Activated T-cell treated with anti-CD3 and anti-CD28 coated beads, Interleukin-2, amount 50 U/mL, for 4 hours (primary cell): ENCODE measurements at places on chromosomes 2 and 18.

DNA sequence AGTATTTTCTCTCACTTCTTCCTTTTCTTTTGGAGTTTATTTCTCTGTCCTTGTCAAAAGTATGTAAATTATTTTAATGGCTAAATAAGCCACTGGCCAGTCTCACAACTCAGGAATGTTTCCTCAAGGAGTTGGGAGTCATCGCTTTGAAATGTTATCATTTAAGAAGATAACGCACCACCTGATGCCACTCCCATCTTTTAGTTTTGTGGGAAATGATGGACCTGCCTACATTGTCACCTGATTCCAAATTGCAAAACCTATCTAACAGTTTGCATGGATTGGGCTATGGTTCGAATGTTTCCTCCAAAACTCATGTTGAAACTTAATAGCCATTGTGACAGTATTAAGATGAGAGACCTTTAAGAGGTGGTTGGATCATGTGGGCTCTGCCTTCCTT lies 32.4 kb upstream of the PPM1B start:
- no peak for DNase-seq

DNA sequence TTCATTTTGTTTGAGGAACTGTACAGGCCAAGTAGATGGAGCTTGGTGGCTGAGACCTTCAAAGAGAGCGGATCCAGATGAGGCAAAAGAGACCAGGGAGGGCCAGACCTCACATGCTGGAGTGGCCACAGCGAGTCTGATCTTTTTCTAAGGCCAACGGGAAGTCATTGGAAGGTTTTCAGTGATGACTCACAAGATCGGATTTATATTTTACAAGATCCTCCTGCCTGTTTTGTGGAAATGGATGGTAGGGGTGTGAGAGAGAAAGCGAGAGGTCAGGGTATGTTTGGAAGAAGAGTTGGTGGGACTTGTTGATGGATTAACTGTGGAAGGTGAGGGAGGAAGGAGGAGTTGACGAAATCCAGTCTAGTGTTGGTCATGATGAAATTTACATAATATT lies 44.6 kb upstream of the TUBA3D start:
- DNase-seq: no peak

DNA sequence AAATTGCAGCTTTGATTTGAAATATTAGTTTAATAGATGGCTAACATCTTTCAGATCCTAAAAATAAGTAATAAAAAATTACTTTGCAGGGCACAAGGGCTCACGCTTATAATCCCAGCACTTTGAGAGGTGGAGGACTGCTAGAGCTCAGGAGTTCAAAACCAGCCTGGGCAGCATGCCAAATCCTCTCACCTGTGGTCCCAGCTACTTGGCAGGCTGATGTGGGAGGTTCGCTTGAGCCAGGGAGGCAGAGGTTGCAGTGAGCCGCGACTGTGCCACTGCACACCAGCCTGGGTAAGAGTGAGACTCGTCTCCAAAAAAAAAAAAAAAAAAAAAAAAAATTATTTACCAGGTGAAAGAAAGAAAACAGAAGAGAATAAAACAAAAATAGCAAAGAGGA lies 449.8 kb downstream of the NRXN1 start:
- no peak for DNase-seq

DNA sequence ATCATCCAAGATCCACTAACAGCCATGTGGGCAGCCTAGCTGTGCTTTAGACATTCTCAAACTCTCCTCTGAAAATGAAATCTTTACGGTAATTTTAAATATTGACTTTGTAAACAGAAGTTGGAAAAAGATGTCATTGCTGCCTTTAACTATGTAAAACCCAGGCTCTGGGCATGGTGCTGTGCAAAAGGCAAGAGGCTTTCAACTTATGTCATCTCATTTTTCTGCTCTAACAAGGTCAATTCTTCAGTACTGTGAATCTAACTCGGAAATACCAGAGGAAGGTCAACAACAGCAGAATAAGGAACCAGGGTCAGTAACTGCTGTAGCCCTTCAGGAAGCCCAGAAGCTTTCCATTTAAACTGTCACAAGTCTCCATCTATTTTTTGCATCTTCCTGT lies 37.0 kb upstream of the MPP4 start:
- no peak for DNase-seq

DNA sequence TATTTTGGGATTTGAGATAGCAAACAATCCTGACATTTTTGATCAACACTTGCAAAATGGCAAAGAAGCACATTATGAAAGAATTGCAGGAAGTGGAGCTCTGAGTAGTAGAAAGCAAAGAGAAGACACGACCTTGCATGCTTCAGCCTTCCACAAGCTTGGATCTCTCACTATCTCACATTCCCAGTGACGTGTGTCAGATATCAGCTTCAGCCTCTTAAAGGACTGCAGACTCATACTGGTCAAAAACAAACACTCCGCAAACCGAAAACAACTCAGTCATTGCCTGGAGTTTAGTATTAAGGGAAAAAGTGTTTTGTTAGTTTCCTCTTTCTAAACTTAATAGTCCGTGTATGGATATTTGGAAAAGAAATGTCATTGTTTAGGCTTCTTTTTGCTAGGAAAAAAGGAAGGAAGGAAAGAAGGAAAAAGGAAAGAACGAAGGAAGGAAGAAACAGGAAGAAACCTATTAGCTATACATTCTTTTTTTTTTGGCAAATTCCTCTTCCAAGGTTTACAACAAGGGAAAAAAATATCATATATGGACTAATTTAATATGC lies 32.6 kb upstream of the SLC40A1 start:
- DNase-seq: no peak

GRCh38 chr2:216758256-216759155 lies 63.2 kb upstream of the IGFBP5 start:
- no peak for DNase-seq

GRCh38 chr2:237714690-237715458 lies 83.7 kb upstream of the RBM44 start:
- DNase-seq: no peak
